ENCODE measurements at places on chromosomes 2 and 18.

DNA sequence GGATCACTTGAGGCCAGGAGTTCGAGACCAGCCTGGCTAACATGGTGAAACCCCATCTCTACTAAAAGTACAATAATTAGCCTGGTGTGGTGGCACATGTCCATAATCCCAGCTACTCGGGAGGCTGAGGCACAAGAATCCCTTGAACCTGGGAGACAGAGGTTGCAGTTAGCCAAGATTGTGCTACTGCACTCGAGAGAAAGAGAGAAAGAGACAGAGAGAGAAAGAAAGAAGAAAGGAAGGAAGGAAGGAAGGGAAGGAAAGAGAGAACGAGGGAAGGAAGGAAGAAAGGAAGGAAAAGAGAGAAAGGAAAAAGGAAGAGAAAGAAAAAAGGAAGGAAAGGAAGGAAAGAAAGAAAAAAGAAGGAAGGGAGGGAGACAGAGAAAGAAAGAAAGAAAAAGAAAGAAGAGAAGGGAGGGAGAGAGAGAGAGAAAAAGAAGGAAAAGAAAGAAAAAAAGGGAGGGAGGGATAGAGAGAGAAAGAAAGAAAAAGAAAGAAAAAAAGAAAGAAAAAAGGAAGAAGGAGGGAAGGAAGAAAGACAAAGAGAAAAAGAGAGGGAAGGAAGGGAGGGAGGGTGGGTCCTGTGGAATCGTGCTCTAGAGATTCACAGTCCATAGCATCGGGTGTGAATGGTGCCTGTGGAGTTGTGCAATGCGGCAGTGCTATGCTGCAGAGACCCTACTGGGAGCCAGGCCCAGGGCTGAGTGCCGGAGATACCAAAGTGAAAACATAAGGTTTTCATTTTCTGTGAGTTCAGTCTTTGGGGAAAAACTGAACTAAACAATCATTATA lies 4.6 kb upstream of the SDC1 start:
- no peak for DNase-seq

DNA sequence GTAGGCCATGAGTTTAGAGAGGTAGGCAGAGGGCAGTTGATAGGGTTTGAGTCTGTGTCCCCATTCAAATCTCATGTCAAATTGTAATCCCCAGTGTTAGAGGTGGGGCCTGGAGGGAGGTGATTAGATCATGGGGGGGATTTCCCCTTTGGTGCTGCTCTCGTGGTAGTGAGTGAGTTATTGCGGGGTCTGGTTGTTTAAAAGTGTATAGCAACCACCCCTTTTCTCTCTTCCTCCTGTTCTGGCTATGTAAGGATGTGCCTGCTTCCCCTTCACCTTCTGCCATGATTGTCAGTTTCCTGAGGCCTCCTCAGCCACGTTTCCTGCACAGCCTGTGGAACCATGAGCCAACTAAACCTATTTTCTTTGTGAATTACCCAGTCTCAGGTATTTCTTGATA lies 25.5 kb downstream of the MARCHF4 start:
- DNase-seq = no peak

DNA sequence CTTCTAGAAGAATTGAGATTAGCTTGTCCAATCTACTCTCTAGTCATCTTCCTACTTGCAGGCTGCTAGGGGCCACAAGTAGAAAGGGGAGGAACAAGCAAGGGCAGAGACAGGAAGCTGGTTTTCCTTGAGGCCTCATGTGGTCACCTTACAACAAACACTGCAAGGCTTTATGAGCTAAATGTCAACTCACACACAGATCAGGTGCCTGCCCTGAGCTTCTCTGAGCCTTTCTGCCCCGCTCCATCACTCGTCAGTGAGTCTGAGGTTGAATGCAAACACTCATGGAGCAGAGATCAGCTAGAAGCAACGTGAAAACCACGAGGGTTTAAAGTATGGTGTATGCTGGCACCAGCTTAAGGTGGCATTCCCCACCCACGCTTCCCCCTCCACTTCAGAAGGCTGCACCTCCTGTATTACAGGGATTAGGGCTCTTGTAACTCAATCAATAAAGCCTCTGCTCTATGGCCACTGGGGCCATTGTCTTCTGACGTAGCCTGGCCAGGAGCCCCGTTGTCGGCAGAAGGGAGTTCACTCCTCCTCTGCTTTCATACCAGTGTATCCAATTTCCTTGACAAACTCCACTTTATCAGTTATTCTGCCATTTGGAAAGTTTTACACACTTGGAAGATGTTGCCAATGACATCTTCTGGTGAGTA lies 5.4 kb upstream of the CRYGC start:
- DNase-seq = no peak

DNA sequence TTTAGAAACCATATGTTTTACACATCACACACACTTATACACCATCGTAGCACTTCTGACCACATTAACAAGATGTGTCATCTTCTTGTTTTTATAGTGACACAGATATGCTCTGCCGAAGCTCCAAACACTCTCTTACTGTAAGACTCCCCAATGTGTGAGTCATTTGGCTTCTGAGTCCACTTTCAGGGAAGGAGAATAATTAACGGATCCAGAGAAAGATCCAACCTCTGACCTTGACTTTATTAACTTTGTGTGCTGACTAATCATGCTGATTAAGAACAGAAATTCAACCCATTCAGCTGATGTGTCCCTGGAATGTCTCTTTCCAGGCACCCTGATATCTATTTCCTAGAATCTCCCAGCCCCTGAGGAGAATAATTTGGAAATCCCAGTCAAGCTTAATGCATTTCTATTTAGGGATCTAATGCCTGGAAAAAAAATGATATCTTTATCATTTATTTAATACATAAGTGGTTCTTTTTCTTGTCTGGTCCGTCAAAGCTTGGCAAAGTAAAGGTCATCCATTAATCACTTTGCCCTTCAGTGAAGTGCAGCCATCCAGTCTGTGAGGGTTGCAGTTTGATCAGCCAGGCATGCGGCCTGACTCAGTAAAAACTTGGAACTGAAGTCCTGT lies 615.8 kb upstream of the SYT4 start:
- DNase-seq = no peak

GRCh38 chr2:217789736-217790181 lies 213.0 kb downstream of the TNS1 start:
- no peak for DNase-seq

- no peak for DNase-seq
Measured at GRCh38 chr2:172734711-172735581, 699 bp upstream of the RAPGEF4 start.

GRCh38 chr2:43576981-43577892 lies 18.6 kb downstream of the THADA start:
- no peak for DNase-seq

GRCh38 chr2:111041398-111042202 lies 79.1 kb upstream of the BCL2L11 start:
- no peak for DNase-seq

DNA sequence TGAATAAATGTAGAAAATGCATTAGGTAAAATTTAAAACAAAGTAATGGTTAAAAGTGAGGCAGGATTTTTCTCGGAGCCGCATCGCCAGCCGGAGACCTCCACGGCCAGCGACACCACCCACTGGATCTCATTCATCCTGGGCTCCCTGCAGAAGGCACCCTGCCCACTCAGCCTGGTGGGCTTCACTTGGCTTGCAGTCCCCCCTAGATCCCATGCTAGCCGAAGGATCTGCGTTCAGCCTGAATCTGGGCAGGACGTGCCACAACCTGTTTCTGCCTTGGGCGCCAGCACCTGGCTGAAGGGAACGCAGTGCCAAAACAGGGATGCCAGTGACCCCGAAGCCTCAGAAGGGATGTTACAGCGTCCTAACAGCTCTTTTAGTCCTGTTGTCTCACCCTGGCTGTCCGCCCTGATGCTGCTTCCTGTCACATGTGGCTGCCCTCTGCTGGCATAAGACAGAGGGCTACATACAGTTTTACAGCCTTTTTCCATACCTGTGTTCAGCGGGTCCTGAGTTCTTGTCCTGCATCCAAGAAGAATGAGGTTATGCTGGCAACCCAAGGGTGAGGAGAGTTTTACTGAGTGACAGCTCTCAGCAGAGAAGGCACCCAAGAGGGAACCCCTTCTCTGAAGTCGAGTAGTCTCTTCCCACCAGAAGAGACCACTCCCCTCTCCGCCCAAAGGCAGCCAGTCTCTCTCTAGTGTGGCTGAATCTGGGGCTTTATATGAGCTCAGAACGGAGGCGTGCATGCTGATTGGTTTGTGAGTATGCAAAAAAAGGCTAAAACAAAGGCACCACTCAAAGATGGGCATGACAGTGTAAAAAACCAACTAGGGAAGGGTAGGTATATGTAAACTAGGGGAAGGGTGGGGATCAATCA lies 173.1 kb upstream of the GYPC start:
- no peak for DNase-seq

GRCh38 chr18:10232062-10232461 lies 222.4 kb upstream of the APCDD1 start:
- no peak for DNase-seq

DNA sequence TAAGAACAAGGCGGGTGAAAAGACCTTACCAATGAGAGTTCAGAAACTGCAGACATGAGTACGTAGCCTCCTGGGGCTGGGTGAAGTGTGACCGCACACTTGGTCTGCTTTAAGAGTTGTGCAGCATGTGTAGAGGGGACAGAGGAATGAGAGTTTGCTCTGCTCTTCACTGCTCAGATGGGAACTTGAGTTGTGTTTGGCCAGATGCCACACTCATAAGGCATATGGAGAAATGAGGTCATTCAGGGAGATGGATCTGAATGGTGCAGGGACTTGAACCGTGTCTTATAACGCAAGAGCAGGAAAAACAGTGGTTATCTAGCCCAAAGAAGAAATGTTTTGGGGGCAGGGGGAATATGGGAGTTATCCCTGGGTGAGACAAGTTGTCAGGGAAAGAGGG lies 273.8 kb upstream of the LYPD1 start:
- DNase-seq = no peak

DNA sequence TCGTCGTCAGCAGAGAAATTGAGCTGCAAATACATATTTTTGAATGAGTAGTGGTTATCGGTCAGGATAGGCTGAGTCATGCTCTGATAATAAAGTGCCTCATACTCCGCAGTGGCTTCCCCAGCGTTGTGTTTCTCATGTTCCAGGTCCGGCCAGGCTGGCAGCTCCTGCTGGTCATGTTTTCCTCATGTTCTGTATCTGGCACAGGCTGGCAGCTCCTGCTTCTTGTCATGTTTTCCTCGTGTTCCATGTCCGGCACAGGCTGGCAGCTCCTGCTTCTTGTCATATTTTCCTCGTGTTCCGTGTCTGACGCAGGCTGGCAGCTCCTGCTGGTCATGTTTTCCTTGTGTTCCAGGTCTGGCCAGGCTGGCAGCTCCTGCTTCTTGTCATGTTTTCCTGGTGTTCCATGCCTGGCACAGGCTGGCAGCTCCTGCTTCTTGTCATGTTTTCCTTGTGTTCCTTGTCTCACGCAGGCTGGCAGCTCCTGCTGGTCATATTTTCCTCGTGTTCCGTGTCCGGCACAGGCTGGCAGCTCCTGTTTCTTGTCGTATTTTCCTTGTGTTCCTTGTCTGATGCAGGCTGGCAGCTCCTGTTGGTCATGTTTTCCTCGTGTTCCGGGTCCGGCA lies 148.9 kb downstream of the ATP9B start:
- DNase-seq = no peak

- no peak for DNase-seq
Measured at GRCh38 chr2:131009713-131010475, 83.4 kb downstream of the FAM168B start.

- no peak for DNase-seq
Measured at GRCh38 chr2:97914691-97915213, 81.0 kb downstream of the TMEM131 start.

DNA sequence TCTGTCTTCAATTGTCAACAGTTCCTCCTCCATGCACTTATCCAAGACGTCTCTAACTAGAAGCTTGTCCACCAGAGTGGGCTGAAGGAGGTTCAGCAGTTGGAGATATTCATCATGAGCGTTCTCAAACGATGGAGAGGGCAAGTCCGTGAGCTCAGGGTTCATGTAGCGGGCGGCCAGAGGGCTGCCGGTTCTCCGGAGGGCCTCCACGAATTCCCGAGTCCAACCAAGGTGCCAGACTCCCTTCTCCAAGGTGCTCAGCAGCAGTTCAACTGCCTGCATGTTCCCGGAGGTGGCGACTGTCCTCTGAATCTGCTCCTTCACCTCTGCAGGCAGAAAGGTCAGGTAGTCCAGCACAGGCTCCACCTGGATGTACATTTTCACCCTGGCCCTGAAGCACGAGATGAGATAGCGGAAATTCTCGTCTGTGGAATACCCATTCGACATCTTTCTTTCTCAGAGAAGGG lies 590 bp downstream of the IFIH1 start:
- DNase-seq = peak; percentile 41

- DNase-seq = no peak
Measured at GRCh38 chr2:51297488-51297887, 265.6 kb upstream of the NRXN1 start.

- DNase-seq = no peak
Measured at GRCh38 chr2:9196637-9197036, 10.0 kb upstream of the ASAP2 start.

GRCh38 chr2:164722616-164723338 lies 101.5 kb upstream of the GRB14 start:
- no peak for DNase-seq

DNA sequence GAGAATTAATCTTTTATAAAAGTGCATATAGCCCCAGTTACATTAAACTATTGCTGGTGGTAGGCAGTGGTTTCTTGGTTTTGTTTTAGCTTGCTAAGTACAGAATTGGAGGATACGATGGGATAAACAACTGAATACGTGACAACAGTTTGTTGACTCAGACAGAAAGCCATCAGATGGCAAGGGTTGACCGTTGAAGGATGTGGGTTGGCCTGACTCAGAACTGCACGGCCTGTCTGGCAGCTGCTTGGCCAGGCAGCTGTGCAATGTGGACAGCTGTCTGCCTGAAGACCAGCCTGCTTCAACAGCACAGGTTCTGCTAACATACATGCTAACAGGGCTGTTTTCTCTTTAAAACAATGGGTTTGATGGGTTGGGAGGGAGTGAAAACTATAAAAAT lies 46.6 kb downstream of the PRKRA start:
- DNase-seq = peak; percentile 34

GRCh38 chr2:155310589-155310988 lies 612.1 kb downstream of the KCNJ3 start:
- no peak for DNase-seq

- DNase-seq = no peak
Measured at GRCh38 chr2:225479386-225479785, 79.9 kb downstream of the NYAP2 start.

All from left ventricle myocardium superior (tissue), 1 donor.